ENCODE measurements at places on chromosomes 1 and 21.
A peak's percentile ranks its signal among the peaks of the same experiment; 100 is the strongest.

GRCh38 chr1:234001817-234002216 is 97.3 kb downstream of the SLC35F3 start:
- DNase-seq: no peak

- no peak for DNase-seq
Measured at GRCh38 chr1:230792691-230793462, 45.7 kb downstream of the CAPN9 start.

GRCh38 chr1:169491845-169492281 is 6.1 kb upstream of the SLC19A2 start:
- peak; percentile 68 for DNase-seq

DNA sequence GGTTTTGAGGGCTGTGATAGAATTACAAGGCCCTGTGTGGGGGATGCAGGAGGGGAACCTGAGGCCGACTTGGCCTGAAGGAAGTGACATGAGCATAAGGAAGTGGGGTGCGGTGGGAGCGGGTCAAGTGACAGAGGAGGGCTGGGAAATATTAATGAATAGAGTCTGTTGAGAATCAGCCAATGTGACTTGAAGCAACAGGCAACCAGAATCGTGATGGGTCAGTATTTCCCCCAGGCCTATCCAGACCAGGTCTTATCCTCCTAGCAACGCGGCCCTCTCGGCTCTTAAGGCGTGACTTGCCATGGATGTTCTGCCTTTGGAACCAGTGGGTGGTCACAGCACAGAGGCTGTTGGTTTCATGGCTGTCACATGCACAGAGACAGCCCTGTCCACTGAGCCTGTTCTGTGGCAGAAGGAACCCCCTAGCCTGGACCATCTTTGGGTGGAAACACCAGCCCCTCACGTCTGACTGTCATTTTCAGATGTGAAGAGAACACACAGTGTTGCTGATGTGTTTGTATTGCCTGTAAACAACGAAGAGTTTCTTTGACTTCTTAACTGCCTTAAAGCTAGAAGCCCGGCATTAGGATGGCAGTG is 468.8 kb downstream of the CAMTA1 start:
- no peak for DNase-seq

- DNase-seq: no peak
Measured at GRCh38 chr1:68103011-68103545, 52.7 kb upstream of the DIRAS3 start.

GRCh38 chr1:222557148-222557547 is 9.2 kb upstream of the HHIPL2 start:
- no peak for DNase-seq

- DNase-seq: no peak
Measured at GRCh38 chr1:90488451-90488850, 228.7 kb downstream of the BARHL2 start.

- DNase-seq: peak; percentile 74
Measured at GRCh38 chr1:107750364-107750959, 214.5 kb downstream of the VAV3 start.

DNA sequence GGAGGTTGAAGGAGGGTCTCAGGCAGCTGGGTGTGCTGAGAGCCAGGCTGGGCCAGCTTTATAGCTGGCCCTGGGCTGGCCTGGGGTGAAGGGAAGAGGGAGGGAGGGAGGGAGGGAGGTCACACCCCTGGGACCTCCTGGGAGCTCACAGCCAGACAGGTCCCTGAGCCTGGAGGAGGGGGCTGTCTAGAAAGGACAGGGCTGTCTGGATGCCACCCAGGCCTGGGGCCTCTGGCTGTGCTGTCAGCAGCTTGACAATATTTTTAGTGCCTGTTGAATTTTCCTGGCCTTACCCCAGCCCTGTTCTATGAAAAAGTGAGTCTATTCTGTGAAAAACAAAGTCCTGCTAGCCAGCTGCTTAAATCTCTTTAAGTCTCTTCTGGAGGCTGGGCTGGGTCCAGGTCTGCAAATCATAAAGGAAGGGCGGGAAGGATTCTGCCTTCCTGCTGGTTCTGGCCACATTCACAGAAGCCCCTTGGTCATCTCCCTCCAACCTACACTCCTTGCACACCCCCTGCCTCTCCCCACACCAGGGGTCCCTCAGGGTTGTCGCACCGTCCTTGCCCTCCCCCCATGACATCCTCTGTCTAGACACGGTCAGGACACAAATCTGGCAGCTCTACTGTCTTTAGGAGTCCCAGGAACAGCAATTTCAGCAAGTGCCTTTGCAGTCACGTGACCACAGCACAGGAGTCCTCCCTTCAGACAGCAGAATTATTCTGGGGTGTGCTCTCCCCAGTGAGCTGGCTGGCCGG is at the start of gene LEFTY2:
Gene LEFTY2, minus strand, starts transcription at position 34 of the 755 bp plus-strand sequence. CDS start 80 bp downstream, outside the sequence.
- no peak for DNase-seq

DNA sequence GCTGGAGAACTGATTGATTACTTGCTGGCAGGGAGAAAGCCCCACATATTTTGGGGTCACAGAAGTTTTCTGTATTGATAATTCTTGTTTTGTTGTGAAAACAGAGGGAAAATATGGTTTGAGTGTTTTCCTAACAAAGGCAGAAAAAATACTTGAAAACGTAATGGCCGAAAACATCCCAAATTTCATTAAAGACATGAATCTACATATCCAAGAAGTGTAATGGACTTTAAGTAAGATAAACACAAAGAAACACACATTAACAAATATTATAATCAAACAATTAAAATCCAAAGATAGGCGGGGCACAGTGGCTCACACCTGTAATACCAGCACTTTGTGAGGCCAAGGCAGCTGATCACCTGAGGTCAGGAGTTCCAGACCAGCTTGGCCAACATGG is 39.6 kb downstream of the SHCBP1L start:
- no peak for DNase-seq

- no peak for DNase-seq
Measured at GRCh38 chr1:3125546-3126368, 56.8 kb downstream of the PRDM16 start.

- DNase-seq: no peak
Measured at GRCh38 chr21:41570791-41571355, 62.9 kb upstream of the TMPRSS2 start.

Data from activated CD4-positive, alpha-beta T cell treated with anti-CD3 and anti-CD28 coated beads for 48 hours (primary cell).